Activated CD4-positive, alpha-beta T cell treated with anti-CD3 and anti-CD28 coated beads, Interleukin-2, amount 50 U/mL, for 24 hours (primary cell): ENCODE measurements at places on chromosomes 1 and 21.

GRCh38 chr1:109258481-109259466, 9.4 kb downstream of the CELSR2 start:
- DNase-seq: no peak

DNA sequence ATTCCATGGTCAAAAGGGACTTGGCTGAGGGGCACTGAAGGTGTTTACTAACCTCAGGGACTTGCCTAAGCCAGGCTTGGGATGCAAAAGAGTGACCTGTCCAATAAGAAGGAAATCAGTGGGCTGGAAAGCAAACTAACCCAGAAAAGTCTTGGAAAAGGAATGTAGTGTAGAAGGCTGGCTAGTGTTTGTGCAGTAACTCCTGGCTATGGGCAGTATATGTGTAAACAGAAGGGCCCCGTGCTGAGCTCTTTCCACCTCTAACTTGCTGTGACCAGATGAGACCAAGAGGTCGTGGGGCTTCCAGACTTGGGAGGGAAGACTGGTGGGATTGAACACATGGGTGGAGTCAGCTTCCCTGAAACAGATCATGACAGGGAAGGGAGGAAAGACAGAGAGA, 4.1 kb downstream of the MINDY1 start:
- no peak for DNase-seq

GRCh38 chr1:34928066-34928696, 1.3 kb downstream of the DLGAP3 start:
- DNase-seq: no peak

GRCh38 chr1:214425716-214426425, 125.5 kb downstream of the PTPN14 start:
- no peak for DNase-seq

- no peak for DNase-seq
Measured at GRCh38 chr1:160363951-160364735, 2.7 kb upstream of the NHLH1 start.

DNA sequence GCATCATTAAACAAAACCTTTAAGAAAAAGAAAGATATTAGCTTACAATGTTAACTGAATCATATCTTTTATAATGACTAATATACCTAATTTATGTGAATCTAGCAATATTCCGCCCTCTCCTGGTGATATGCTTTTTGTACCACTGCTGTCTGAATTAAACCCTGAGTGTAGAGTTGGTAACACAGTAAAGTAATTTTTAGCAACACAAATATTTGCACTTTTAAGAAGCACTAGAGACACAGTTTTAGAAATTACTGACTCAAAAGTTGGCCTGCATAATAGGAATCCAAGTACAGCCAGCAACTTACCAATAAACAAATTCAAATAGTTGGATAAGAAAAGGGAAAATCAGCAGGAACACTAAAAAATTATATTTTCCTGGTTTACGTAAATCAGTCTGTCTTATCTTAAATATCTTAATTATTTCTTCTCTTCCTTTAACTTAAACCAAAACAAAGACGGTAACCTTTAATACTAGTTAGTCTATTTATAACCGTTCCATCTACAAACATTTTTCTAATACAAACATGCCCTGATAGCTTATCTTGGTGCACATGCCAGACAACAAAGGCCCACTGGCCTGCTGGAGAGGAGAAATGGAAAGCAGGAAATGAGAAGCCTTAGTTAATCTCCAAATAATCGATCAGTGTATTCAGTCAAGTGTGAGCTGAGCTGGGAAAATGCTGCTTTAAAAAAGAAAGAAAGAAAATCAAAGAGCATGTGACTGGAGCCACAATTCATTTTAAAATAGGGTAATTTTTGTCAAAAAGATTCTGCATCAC, 246.0 kb downstream of the RERE start:
- DNase-seq: no peak

- DNase-seq: no peak
Measured at GRCh38 chr1:224726441-224727182, 110.5 kb downstream of the CNIH3 start.

GRCh38 chr21:42250422-42251403, 31.8 kb downstream of the ABCG1 start:
- DNase-seq: no peak
